ENCODE measurements at places on chromosomes 7 and 10.

DNA sequence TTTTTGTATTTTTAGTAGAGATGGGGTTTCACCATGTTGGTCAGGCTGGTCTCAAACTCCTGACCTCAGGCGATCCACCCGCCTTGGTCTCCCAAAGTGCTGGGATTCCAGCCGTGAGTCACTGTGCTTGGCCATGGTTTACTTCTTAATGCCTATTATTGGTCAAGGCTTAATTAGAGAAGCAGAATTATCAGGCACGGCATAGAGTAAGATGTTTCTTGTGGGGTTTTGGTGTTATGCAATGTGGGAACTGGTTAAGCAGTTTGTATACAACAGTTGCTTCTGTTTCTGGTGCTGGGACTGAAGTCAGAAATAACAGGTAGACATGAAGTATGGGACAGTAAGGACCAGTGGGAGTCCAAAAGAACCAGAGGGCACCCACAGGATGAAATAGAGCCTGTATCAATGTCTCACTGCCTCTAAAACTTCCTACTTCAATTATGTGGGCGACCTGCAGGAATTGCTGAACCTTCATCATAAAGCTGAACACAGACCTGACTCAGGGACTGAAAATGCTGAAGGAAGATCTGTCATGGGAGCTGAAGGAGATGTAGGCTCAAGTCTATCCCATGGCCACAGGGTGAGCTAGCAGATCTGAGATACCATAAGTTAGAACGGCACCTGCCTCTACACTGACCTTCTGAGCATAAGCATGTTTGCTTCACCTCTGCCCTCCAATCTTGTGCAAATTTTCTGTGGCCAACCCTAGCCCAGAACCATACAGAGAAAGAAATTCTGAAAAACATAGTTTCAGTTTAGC, 38.3 kb upstream of the VCL start:
- no peak for DNase-seq

GRCh38 chr7:130879191-130879590, 145.2 kb upstream of the KLF14 start:
- DNase-seq, result no peak

GRCh38 chr7:220151-220841, 27.9 kb downstream of the FAM20C start:
- DNase-seq, result no peak

DNA sequence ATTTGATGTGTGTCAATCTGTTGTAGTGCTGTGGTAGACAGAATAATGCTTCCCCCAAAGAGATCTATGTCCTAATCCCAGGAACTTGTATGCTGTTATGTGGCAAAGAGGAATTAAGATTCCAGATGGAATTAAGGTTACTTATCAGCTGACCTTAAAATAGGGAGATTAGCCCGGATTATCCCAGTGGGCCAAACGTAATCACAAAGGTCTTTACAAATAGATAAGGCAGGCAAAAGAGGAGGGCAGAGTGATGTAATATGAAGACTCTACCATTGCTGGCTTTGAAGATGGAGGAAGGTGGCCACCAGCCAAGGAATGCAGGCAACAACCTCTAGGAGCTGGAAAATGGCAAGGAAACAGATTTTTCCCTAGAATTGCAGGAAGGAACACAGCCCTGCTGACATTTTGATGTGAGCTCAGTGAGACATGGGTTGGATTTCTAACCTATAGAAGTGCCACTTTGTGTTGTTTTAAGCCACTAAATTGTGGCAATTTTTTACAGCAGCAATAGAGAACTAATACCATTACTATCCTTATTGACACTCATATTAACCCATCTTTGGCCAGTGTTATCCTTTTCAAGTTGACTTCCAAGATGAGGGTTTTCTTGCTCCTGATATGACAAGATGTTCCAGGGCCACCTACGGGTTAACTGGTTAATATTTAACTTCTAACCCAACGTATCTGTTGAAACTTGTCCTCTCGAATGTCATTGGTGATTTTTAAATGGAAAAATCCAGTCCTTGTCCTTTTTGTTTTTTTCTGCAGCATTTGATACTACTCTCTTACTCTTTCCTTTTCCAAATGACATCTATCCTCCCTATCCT, 29.3 kb downstream of the CYCS start:
- DNase-seq, result no peak

- no peak for DNase-seq
Observed at GRCh38 chr7:99137411-99138180, 6.3 kb downstream of the SMURF1 start.

DNA sequence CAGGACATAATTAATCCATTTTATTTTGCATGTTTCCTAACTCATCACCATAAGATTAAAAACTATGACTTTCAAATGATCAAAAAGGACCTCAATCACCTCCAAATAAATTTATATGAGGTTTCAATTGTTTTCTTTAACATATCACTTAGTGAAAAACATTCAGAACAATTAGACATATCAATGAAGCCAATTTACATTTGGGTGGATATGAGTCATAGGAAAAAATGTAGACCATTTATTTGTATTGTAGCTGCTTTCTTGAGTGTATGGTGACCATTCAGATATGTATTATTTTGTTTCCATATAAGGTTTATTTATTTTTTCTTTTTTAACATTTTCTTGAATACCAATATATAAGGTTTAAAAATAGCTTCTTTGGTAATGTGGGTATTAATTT, 13.3 kb upstream of the EXOC6 start:
- DNase-seq, result no peak

DNA sequence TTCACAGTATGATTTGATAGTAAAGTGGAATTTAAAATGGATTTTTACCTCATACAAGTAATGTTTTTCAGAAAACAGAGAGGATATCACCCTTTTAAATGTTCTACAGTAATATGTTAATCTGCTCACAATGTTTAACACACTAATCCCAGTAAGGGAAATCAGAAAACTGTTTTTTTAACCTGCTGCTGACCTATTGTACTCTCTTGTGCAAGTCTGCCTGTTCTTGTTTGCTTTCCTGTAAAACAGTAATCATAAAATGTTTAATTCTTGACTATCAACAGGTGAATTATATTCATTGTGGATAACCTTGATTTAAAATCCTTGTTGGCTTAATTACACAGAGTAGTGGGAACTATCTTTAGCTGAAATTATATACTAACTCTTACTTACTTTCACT, 126.4 kb downstream of the GNAT3 start:
- no peak for DNase-seq

DNA sequence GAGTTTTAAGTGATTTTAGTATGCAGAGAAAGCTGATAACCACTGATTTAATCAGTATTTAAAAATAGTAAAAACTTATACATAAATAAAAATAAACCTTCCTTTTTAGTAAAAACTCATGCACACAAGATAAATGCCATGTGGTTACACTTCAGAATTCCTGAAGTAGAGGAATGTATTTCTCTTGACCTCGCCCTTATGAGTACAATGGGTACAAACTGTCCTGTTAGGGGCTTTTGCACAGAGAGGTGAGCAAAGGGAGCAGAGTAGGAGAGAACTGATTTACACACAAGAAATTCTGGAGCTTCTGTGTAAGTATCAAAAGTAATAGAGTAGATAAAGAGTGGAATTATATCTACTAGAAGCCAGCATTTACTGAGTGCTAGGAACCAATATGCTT, 279.6 kb downstream of the PPP1R3A start:
- DNase-seq, result no peak

DNA sequence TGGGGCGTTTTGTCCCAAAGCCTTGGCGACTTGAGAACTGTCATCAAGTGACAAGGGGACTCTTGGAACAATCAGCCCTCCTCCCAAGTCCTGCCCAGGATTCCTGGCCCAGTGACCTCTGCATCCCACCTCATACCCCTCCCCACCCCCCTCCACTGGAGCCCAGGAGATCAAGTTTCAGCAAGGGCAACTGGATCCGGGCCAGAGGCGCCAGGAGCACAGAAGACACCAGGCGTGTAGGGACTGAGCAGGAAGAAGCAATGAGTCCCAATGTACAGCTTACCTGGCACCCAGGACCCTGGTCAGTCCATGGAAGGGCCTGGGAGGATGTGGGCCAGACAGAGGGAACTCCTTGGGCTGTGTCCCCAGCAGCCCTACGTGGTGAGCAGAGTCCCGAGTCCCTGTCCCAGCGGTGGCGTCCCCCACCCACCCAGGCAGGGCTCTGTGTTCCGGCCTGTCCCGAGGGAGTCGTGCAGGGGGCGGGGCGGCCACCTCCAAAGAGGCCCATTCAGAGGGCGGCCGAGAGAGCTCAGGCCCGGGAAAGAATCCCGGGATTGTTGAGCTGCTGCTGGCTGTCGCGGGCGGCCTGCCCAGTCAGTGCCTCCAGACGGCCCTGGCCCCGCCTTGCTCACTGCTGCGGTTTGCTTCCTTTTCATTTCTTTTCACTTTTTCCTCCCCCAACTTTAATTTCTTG, 254.1 kb downstream of the TNS3 start:
- DNase-seq, result no peak

GRCh38 chr7:113635492-113635891, 283.3 kb downstream of the PPP1R3A start:
- no peak for DNase-seq

All from T-helper 2 cell (primary cell).